ENCODE measurements at places on chromosomes 4 and X. TPM values are rescaled to one million over a fixed set of nuclear protein-coding genes. Genes with fewer than 3 reads are reported as not detected.

- peaks cover 2% of the 10 kb centered on the region for H3K4me1 ChIP-seq
- H3K27ac ChIP-seq = no peak overlapping the region
- no peak overlapping the region for H3K4me3 ChIP-seq
- DNase-seq = peak; percentile 64
- no peaks in the 10 kb centered on the region for H3K27me3 ChIP-seq
Measured at GRCh38 chr4:153432965-153433753, 33.0 kb upstream of the TMEM131L start.

DNA sequence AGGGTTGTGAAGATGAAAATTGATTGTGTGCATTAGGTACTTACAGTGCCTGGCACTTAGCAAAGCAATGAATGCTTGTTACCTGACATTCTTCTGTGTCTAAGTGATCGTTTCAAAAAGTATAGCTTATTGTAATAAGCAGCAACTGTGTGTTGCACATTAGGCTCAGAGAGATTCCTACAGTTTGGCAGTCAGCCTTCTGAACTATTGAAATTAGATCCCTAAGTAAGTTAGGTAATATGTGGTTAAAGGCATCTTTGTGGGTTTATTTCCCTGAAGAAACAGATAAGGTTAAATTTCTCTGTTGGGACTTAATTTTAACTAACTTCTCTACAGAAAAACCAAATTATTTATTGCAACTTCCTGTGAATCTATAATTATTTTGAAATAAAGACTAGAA, 93.4 kb downstream of the REPS2 start:
- no peak overlapping the region for H3K4me3 ChIP-seq
- no peaks in the 10 kb centered on the region for H3K4me1 ChIP-seq
- peak; percentile 18 for DNase-seq
- H3K27me3 ChIP-seq = peaks cover 25% of the 10 kb centered on the region
- no peaks in the 10 kb centered on the region for H3K36me3 ChIP-seq

The GAGE12E gene
- total RNA-seq = not detected

The ESX1 gene
- not detected for total RNA-seq

- H3K4me1 ChIP-seq = no peaks in the 10 kb centered on the region
- H3K27me3 ChIP-seq = no peaks in the 10 kb centered on the region
- H3K4me3 ChIP-seq = no peak overlapping the region
- no peaks in the 10 kb centered on the region for H3K36me3 ChIP-seq
Measured at GRCh38 chr4:61468024-61468720, 268.0 kb downstream of the ADGRL3 start.

DNA sequence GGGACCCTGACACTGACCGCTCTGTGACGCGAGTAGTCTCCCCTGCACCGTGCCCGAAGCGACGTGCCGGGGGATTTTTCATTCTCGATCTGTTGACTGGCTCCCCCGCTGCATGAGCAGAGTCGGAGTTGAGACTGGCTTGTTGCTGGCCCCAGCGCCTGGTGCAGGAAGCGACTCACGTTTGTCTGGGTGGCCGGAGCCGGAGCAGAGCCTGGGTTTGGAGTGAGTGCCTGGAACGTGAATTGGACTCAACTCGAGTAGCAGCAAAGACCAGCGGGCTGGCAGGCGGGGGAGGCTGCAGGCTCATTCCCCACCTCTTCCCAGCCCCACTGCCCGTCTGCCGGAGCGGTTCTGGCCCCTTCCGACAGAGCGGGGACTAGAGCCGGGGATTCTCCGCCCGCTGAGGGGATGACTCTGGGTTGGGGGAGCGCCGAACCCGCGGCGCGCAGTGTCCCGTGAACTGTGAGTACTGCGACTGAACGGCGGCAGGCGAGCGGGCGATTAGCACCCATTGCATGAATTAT, 554 bp downstream of the PCDH7 start:
- peak; percentile 61 for DNase-seq
- H3K36me3 ChIP-seq = no peaks in the 10 kb centered on the region
- peaks cover 2% of the 10 kb centered on the region for H3K4me1 ChIP-seq
- no peaks in the 10 kb centered on the region for H3K27me3 ChIP-seq
- H3K27ac ChIP-seq = peak overlapping the region; percentile 30
- peak overlapping the region; percentile 78 for H3K4me3 ChIP-seq

- H3K27ac ChIP-seq = no peak overlapping the region
- no peaks in the 10 kb centered on the region for H3K36me3 ChIP-seq
- DNase-seq = no peak
- no peak overlapping the region for H3K4me3 ChIP-seq
Measured at GRCh38 chr4:58191109-58191508, 1080.9 kb upstream of the IGFBP7 start.

- no peak for DNase-seq
- no peaks in the 10 kb centered on the region for H3K36me3 ChIP-seq
- no peak overlapping the region for H3K27ac ChIP-seq
- no peaks in the 10 kb centered on the region for H3K4me1 ChIP-seq
- H3K27me3 ChIP-seq = no peaks in the 10 kb centered on the region
- no peak overlapping the region for H3K4me3 ChIP-seq
Measured at GRCh38 chrX:37580080-37580479, 8.6 kb downstream of the LANCL3 start.

- H3K36me3 ChIP-seq = no peaks in the 10 kb centered on the region
- H3K27me3 ChIP-seq = no peaks in the 10 kb centered on the region
- no peak for DNase-seq
Measured at GRCh38 chr4:57763070-57763469, 652.9 kb upstream of the IGFBP7 start.

The NR3C2 gene
- total RNA-seq = 1.9 TPM

The NEXMIF gene
- under 0.01 TPM for total RNA-seq

The F8 gene
- 1.1 TPM for total RNA-seq

DNA sequence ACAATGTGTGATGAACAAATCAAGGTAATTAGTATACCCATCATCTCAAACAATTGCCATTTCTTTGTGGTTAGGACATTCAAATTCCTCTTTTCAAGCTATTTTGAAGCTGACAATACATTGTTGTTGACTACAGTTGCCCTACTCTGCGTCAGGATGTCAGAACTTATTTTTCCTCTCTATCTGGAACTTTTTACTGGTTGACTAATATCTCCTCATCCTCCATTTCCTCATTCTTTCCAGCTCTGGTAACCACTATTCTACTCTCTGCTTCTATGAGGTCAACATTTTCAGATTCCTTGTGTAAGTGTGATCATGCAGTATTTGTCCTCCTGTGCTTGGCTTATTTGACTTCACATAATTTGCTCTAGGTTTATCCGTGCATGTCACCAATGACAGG, 240.5 kb upstream of the HS3ST1 start:
- H3K27ac ChIP-seq = no peak overlapping the region
- H3K4me3 ChIP-seq = no peak overlapping the region
- H3K36me3 ChIP-seq = no peaks in the 10 kb centered on the region
- H3K27me3 ChIP-seq = no peaks in the 10 kb centered on the region
- H3K4me1 ChIP-seq = no peaks in the 10 kb centered on the region

The CCKAR gene
- total RNA-seq = not detected

The F8A3 gene
- total RNA-seq = 0.18 TPM

GRCh38 chrX:13742397-13743176, 8.0 kb downstream of the OFD1 start:
- peaks cover 2% of the 10 kb centered on the region for H3K36me3 ChIP-seq
- no peak overlapping the region for H3K4me3 ChIP-seq
- DNase-seq = no peak
- no peaks in the 10 kb centered on the region for H3K27me3 ChIP-seq
- H3K4me1 ChIP-seq = peaks cover under 1% of the 10 kb centered on the region

DNA sequence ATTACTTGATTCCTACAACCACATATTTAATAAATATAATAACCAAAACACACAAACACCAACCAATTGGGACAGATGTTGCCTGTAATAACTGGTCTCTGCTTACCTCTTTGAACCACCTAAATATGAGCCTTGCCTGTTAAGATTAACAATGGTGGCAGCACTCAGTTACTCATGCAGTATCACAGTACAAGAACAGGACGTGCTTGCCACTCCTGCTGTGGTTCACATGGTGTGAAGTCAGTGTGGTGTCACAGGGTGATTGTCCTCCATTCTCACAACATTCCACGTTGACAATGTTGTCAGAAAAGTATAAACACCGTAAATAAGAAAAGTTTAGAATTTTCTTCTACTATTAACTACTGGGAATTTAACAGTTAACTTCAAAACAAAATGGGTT, 365.0 kb downstream of the PPP3CA start:
- H3K4me1 ChIP-seq = no peaks in the 10 kb centered on the region
- peaks cover 2% of the 10 kb centered on the region for H3K27me3 ChIP-seq
- no peak for DNase-seq
- no peak overlapping the region for H3K4me3 ChIP-seq

DNA sequence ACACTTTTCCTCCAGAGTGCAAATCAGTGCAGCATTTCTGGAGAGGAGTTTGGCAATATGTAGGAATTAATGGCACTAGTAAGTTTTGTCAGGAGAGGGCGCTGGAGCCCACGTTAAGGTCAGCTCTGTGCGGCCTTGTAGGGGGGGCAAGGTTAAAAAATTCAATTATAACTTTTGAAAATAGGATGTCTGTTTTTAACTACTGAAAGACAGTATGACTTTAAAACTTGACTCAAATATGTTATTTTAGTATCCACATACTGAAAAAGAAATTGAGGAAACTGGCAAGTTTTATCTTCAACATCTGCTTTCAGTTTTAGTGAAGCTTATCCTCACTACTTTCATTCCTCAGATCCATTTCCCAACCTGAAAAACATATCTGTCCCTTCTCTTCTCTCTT, 30.9 kb upstream of the HSD17B13 start:
- H3K27me3 ChIP-seq = no peaks in the 10 kb centered on the region
- no peak overlapping the region for H3K4me3 ChIP-seq
- no peak overlapping the region for H3K27ac ChIP-seq
- H3K36me3 ChIP-seq = peaks cover 10% of the 10 kb centered on the region

- H3K36me3 ChIP-seq = no peaks in the 10 kb centered on the region
- H3K27me3 ChIP-seq = no peaks in the 10 kb centered on the region
- H3K4me1 ChIP-seq = peaks cover 7% of the 10 kb centered on the region
- H3K4me3 ChIP-seq = no peak overlapping the region
- no peak for DNase-seq
- no peak overlapping the region for H3K27ac ChIP-seq
Measured at GRCh38 chr4:124947622-124948265, 235.2 kb upstream of the ANKRD50 start.

The TRPC5OS gene
- not detected for total RNA-seq

- no peak overlapping the region for H3K4me3 ChIP-seq
- DNase-seq = no peak
- H3K27ac ChIP-seq = no peak overlapping the region
- H3K27me3 ChIP-seq = no peaks in the 10 kb centered on the region
- H3K4me1 ChIP-seq = peaks cover 3% of the 10 kb centered on the region
Measured at GRCh38 chr4:113904877-113905276, 74.6 kb downstream of the ARSJ start.

DNA sequence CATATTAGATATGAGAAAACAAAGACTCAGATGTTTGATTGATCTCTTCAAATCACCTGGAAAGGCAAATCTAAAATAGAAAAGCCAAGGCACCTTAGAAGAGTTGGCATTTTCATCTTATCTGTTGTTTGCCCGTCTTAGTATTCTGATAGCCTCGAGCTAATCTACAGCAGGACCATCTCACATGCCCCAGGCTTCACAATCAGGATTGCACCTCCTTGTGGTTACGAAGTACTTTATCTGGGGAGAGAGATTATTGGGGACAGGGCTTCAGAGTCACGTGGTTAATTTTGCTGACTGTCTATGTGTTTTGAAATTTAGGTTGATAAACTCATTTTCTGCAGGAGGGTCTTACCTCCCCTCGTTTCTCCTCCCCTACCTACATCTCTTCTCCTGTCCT, 313.1 kb upstream of the ANXA10 start:
- H3K4me1 ChIP-seq = no peaks in the 10 kb centered on the region
- H3K27ac ChIP-seq = no peak overlapping the region
- no peak for DNase-seq

The ASB5 gene
- 0.18 TPM for total RNA-seq

DNA sequence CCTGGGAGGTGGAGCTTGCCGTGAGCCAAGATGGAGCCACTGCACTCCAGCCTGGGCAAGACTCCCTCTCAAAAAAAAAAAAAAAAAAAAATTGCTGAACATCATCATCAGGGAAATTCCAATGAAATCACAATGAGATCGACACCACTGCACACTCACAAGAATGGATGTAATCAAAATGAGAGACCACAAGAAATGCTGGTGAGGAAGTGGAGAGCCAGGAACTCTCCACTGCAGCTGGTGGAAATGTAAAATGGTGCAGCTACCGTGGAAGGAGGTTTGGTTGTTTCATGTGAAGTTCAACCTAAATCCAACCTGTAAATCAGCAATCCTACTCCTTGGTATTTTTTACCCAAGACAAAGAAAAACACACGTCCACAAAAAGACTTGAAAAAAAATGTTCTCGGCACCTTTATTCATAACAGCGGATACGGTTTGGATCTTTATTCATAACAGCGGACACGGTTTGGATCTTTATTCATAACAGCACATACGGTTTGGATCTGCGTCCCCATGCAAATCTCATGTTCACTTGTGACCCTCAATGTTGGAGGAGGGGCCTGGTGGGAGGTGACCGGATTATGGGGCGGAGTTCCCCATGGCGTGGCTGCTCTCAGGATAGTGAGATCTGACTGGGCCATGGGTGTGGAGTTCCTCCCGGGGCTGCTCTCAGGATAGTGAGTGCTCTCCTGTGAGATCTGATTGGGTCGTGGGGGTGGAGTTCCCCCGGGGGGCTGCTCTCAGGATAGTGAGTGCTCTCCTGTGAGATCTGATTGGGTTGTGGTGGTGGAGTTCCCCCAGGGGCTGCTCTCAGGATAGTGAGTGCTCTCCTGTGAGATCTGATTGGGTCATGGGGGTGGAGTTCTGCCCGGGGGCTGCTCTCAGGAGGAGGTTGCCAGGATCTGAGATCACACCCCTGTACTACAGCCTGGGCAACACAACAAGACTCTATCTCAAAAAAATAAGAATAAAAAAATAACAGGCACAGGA, 7.7 kb downstream of the GAK start:
- peaks cover 7% of the 10 kb centered on the region for H3K36me3 ChIP-seq
- H3K27me3 ChIP-seq = no peaks in the 10 kb centered on the region
- H3K4me3 ChIP-seq = no peak overlapping the region
- peak; percentile 78 for DNase-seq
